ENCODE measurements at places on chromosomes 12 and 14.
A peak's percentile ranks its signal among the peaks of the same experiment; 100 is the strongest.

GRCh38 chr12:64178122-64178521, 44.0 kb downstream of the KICS2 start:
- peak; percentile 69 for DNase-seq

DNA sequence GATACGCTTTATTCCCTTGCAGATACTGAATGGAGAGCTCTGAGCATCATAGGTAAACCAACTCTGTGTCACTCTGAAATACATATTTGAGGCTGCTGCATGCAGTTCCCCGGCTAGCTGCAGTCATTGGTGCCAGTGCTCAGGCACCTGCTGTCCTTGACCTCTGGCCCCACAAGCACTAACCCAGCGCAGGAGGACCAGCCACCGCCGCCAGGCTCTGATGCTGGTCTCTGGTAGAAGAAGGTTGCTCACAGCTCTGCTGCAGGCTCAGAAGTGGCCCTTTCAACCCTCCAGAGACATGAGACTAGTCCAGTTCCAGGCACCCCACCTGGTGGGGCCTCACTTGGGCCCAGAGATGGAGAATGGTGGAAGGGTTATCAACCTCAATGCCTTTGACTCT, 34.5 kb upstream of the PTPRB start:
- no peak for DNase-seq

DNA sequence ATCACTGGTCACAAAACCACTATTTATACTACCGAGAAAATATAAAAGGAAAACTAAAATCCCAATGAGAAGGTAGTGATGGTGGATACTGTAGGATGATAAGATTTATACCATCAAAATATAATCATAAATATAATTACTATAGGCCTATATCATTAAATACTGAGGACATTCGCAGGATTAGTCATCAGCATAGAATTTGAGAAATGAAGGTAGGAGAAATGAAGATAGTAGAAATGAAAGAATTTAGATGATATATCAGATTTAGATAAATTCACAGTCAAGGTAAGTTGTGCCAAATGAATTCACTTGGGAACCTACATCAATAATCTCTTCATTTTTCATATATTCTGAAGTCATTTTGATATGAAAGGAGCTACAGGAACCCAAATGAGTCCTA, 82.8 kb downstream of the DAAM1 start:
- no peak for DNase-seq

- DNase-seq, result no peak
These were observed 623.3 kb downstream of the C12orf50 start for GRCh38 chr12:87405918-87406317.

DNA sequence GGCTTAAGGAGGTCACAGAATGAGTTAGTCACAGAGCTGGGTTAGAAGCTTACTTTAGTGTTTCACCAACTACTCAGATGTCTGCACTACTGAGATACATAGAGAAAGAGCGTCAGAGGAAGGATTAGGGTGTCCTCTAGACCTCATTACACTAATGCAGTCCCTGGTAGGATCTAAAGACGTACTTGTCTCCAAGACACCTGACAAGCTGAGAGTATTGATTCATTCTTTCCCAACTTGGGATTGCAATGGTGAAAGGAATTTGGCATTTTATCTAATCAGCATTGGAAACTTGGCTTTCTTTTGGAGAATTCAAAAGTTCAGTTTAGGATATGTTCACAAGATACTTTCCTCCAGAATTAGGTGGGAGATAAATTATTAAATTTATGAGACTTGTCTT, 402.1 kb downstream of the ZFP36L1 start:
- DNase-seq, result no peak

- no peak for DNase-seq
These were observed 59.4 kb downstream of the GARIN6 start for GRCh38 chr12:99706736-99707473.

- no peak for DNase-seq
These were observed 108.6 kb upstream of the FZD10 start for GRCh38 chr12:130053651-130054069.

GRCh38 chr14:37035401-37035800, 137.0 kb downstream of the SLC25A21 start:
- DNase-seq, result no peak

- no peak for DNase-seq
These were observed 751.7 kb downstream of the NRXN3 start for GRCh38 chr14:78921856-78922255.

DNA sequence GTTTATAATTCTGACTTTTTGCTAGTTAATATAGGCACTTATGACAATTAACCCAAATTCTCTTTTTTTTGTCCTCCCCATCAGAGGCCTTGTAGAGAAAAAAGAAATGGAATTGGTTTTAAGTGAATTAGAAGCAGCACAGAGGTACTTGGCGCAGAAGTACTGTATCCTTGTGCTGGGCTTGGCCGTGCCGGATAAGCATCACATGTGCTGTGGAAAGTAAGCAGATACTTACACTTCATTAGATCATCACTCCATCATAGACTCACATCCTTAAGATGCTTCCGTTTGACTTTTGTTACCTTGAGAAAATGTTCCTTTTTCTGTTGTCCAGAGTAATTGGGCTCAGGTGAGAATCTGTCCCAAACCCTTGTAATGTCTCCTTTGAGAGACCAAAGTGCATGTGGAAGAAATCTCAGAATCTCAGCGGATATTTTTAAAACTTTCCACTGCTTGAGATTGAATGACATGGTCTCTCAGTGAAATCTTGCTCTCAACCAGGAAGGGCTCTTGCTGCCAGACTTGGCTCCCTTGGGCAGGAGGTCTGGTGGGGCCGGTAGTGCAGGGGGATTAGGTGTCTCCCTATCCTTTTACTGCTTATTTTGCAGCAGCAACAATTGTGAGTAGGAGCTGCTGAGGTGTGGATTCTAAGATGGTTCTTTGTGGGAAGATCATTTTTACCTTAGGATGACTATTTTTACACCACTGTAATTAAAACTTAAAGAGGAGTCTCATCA, 24.8 kb downstream of the PPP1R36 start:
- no peak for DNase-seq

DNA sequence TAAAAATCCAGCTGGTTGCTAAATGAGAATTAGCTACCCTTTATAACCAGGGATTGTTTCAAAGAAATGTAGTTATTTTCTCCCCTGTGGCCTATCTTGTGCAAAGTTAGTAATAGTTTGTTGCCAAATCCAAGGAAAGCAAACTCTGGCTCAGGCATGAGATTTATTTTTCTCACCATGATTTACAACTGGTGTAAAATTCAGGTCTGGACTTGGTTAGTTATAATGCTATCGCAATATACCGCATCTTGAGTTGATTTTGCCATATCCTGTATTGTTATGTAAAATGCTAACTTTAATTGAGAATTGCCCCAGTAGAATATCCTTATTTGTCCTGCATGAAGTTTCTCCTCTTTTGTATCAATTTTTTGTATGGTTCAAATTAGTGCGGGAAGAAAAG, 135.5 kb downstream of the CRADD start:
- no peak for DNase-seq

DNA sequence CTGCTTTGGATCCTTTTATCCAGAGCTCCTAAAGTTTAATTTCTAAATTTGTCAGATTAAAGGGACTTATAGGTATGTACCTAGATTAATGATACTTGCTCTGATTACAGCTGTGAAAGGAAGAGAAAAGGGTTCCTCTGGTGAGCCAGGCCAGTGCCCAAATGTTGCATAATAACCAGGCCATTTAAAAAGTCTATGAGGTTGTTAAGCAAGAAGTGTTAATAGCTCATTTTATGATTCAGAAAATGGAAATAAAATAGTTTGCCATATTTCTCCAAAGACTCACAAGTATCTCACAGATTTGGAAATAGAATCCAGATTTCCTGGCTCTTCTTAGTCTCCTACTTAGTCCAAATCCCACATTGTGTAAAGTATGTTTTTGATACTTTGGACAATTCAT, 67.6 kb downstream of the SLC38A6 start:
- DNase-seq, result no peak

GRCh38 chr12:113131556-113131955, 4.0 kb downstream of the RASAL1 start:
- DNase-seq, result no peak

DNA sequence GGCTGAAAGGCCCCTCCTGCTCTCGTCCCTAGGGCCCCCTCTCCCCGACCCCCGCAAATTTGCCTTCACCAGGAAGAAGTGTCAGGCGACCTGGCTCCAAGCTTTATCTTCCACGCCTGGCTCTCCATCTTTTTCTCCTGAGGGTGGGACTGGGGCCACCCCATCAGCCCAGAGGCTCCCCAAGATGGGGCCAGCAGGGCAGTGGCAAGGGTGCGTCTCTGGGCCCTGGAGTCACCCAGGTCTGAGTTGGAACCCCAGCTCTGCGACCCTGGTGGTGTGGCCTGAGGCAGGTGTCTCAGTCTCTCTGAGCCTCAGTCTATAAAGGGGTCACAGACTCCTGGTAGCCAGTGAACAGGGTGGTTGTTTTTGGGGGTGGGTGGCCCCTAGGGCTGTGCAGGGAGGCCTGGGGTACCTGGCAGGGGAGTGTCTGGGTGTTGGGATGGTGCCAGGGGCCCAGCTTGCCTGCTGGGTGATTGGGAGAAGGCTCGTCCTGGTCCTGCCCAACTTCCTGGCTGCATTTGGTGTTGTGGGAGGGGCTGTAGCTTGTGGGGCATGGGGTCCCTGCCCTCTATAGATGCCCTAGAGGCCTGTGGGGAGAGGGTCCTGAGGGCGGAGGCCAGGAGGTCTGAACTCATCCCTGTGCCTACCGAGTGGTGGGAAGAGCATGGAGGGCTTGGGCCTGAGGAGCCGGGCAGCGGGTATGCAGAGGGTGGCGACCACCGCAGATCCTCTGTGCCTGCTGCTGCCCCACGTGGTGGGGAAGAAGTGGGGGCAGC, 7.6 kb downstream of the KIF26A start:
- no peak for DNase-seq

- DNase-seq, result no peak
These were observed 179.3 kb downstream of the RAD51B start for GRCh38 chr14:67998834-67999233.

- DNase-seq, result no peak
These were observed 61.6 kb downstream of the SERPINA3 start for GRCh38 chr14:94673781-94674231.

DNA sequence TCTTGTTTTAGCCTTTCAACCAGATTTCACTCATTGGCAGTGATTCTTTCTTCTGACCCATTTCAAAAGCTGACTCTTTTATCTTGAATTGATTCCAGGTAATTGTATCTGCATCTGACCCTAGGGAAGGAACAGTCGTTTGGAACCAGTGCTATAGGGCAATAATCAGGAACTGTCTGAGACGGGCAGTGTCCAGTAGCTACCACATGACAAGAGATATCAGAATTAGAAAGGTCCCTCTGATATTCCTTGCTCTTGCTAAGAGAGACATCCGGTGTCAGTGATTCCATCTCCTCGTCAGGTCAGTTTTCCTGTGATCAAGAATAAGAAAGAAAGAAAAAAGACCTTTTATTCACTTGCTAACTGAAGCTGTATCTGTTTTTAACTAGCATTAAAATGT, 47.8 kb upstream of the PDE3A start:
- DNase-seq, result no peak

GRCh38 chr12:77644915-77645605, 185.6 kb upstream of the NAV3 start:
- no peak for DNase-seq

DNA sequence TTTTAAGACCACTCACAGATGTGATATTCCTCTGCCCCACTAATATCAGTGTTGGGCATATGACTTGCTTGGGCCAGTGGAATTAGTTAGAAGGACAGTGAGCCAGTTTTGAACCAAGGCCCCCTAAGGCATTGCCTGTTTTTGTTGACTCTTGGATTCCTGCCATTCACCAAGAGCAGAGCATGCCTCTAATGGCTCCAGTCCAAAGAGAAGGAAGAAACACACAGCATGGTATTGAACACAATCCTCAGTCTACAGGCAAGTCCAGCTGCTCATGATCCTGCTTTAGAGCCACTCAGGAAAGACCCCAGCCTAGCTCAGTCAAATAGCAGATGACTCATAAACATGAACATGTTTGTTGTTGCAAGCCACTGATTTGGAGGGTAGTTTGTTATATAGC, 1201.5 kb downstream of the BCL11B start:
- no peak for DNase-seq

DNA sequence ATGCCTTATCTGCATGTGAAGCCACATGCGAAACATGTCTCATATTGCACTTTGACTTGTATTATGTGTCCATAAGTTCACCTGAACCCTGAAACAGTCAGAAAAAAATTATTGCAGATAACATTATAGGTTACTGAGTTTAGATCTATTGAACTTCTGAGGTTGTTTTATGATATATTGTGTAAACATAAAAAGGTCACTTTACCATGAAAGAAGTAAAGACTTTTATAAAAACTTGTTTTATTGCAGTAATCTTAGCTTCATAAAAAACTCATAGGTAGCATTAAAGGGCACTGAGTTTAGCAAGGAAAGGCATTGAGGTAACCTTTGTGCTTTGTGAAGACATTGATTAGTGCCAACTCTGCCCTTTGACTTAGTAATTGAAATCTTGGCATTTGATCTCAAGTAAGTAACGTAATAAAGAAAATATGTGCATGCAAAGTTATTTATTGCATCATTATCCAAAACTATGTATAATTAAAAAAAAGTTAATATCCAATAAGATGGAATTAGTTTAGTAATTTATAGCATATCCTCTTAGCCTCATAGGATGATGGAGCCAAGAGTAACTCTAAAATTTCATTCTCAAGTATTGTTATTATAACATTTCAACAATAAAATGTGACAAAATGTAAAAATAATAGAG, 313.3 kb upstream of the ATP2B1 start:
- DNase-seq, result no peak

GRCh38 chr12:121295746-121296617, 527 bp downstream of the CAMKK2 start:
- DNase-seq, result no peak

DNA sequence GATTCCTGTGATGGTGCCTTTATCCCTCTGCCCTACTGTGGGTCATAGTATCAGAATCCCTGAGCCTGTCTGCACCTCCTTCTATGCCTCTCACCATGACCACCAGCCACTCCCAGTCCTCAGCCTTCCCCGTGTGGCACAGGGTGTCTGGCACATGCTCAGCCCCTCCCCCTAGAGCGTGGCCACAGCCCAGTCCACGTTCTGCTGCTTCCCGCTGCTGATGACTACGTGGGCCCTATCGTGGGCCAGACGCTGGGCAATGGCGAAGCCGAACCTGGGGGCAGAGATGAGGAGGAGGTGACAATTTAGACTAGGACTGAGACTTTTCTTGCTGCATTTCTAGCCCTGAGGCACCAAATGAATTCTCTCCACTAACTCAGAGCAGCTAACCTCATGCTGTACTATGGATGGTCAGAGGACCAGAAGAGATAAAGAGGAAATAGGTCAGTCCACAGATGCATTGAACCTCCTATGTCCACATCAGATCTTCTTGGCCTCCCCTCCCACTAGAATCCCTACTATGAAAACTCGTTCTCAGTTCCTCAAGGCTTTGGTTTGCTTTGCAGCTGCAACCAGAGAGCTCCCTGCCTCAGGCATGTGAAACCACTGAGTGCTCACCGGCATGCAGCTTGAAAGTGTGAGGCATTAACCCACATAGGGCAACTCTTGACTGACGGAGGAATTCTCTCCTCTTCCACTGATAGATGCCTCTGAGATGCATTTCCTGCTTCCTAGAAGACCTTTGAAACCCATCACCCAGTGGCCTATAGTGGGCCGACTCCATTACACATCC, 126.3 kb upstream of the DHRS4 start:
- no peak for DNase-seq
